Right kidney (tissue), 9 donors: ENCODE measurements at places on chromosomes 2 and 18.

DNA sequence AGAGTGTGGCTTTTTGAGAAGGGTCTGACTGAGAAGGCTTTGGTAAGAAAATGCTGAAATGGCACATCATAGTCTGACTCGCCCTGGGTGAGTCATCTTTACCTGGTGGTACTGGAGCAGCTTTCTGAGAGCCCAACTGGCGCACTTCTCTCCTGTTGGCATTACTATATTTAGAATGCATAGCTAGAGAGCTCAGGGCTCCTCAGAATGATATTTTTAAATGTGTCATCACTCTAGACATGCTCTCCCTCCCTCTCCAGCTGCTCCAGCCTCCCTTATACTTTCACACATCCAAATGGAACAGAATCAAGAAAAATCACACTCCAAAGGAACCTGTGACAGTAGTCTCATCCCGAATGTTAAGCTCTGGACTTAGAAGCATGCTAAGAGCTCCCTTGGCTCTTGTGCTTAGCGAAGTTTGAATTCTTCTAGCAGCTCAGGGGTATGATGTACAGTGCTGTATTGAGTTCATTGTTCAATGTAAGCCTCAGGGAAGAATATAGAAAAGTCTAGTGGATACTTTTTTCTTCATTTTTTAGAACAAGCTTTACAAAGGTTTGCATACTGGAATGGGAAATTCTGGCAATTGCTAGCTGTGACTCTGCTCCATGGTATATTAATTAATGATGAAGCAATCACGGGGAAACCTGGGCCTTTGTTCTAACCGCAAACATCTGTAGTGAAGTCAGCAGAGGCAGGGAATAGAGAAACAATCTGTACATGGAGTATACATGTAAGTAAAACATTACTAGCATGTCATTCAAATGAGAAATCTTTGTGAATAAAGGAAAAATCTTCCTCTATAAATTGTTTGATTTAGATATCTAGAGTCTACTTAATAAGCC, 751.2 kb upstream of the NRXN1 start:
- no peak for DNase-seq

DNA sequence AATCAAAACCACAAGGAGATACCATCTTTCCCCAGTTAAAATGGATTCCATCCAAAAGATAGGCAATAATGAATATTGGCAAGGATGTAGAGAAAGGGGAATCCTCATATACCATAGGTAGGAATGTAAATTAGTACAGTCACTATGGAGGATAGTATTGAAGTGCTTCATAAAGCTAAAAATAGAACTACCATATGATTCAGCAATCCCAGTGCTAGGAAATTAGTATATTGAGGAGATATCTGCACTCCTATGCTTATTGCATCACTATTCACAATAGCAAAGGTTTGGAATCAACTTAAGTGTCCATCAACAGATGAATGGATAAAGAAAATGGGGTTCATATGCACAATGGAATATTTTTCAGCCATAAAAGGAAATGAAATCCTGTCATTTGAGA, 251.2 kb downstream of the ZNF804A start:
- no peak for DNase-seq

DNA sequence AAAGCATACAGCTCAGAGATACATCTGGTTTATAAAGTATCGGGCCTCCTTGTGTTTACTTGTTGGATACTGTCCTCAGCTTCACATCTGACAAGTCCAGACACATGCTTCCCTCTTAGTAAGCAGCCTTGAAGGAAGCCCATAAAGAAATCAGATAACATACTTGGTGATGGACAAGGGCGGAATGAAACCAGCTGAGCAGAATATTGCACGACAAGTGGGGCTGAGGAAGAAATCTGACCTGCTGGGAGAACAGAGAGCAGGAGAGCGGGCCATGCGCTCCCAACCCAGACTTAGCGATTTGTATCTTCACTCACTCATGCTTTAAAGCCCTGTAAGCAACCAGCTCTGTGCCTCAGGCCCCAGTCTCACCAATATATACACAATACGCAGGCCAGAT, 208.4 kb downstream of the CDH20 start:
- DNase-seq: no peak

DNA sequence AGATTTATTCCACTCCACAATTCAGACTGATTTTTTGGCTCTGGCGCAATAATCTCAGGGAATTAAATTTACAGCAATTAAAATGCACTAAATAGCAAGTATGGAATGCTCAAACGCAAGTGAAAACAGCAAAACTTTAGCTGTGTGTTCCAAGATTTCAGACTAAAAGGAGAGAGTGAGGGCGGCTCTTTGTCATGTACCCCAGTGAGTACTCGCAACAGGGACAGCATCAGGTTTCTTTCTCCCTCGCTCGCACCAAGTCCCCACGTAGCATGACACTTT, 1.1 kb downstream of the ROCK2 start:
- DNase-seq: no peak

- no peak for DNase-seq
Observed at GRCh38 chr2:172861098-172861497, 125.5 kb downstream of the RAPGEF4 start.
